ENCODE measurements at places on chromosomes 6 and 20.

DNA sequence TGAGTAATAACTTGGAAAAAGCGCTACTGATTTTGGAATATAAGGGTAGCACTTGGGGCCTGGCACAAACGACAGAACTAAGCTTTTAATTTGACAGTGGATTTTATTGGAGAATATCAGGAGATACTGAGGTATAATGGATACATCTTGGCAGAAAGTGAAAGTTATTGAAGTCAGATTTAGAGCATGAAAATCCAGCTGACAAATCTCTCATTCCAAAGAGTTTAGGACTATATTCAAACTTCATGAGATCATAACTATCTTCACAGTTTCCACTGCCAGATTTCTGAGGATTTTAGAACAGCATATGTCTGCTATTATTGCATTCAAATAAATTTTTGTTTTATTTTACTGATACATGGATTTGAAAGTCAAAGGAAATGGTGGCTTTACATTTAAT is 132.3 kb upstream of the THEMIS start:
- no peak for DNase-seq

GRCh38 chr20:56843386-56843785 is 214.3 kb downstream of the TFAP2C start:
- DNase-seq: no peak

DNA sequence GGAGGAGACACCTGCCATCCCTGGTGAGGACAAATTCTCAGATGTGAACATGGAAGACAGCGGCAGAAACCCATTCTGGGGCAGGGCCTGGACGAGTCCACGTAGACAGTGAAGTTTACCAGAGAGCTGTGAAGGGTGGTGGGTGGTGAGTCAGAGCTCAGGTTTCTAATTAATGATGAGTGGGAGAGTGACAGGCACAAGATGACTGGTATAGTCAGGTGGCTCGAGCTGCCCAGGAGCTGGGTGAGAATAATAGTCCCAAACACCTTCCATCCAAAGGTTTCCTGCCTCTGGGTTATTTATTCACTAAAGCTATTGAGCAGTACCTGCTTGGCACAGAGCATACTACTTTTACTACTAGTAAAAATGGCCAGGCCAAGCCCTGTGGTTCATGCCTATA is 6.0 kb downstream of the TLDC2 start:
- DNase-seq: no peak

DNA sequence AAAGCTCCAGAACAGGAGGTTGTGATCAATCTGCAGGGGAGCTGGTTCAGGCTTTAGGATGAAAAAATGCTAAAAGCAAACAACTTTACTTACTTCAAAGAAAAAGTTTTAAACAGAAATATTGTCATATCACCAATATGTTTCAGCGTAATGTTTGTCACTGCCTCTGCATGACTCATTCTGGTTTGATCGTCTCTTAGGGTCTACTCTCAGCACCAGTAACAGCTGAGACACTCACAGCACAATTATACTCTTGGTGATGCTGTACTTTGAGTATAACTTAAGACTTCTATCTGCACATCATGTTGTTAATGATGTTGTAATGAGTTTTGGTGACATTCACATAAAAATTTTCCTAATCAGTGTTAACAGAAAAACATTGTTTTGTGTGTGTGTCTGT is 665.4 kb downstream of the EPM2A start:
- DNase-seq: no peak

GRCh38 chr6:64330694-64331307 is 695.2 kb downstream of the PHF3 start:
- DNase-seq: no peak

Data from CD4-positive, alpha-beta T cell treated with Interleukin-15 for 4 hours (primary cell).